Stimulated activated naive CD8-positive, alpha-beta T cell treated with anti-CD3 and anti-CD28 coated beads, Interleukin-15, Interleukin-2, amounts not matched to agents 100 U/mL and 50 U/mL, for 24 hours (primary cell): ENCODE measurements at places on chromosomes 3 and 15.

DNA sequence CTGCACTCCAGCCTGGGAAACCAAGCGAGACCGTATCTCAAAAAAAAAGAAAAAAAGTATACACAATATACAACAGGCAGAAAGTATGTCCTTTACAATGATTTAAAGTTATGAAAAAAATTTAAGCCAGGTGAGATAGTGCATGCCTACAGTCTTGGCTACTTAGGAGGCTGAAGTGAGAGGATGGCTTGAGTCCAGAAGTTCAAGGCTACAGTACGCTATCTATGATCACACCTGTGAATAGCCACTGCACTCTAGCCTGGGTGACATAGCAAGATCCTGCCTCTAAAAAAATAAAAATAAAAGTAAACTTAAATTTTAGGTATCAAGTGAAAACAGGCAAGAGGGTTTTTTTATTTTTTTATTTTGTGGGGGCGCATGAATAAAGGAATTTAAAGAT, 3.1 kb upstream of the KNSTRN start:
- DNase-seq, result no peak

DNA sequence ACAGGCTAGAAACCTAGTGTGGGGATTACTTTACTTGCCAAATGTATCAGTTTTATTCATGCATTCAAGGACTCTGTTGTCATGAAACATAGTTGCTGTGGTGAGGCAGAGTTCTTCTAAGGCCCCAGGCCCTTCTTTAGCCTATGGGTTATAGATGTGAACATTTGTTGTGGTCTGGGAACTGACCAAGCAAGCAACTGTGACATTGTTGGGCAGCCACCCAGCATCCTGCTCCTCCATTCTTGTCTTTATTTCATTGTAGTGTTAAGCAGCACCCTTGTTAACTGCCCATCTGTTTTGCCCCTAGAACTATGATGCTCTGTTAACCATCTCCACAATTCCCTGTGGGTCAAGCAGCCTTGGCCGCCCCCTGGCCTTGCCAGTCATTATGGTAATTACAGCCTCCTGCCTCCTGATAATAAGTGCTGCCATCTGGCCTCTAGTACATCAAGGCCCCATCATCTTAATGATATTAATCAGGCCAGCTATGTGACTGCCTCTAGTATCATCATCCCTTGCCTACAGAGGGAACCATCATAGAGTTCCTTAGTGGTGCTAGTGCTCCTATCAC, 12.2 kb upstream of the IFT57 start:
- DNase-seq, result no peak

DNA sequence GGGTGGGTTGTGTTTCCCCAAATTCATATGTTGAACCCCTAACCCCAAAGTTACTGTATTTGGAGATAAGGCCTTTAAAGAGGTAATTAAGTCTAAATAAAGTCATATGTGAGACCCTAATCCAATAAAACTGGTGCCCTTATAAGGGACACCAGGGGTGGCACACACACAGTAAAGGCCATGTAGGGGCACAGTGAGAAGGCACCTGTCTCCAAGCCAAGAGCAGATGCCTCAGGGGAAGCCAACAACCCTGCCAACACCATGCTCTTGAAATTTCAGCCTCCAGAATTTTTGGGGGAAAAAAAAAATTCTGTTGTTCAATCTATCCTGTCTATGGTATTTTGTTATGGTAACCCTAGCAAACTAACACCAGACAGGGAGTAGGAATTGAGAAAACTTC, 1.5 kb upstream of the GMNC start:
- no peak for DNase-seq

DNA sequence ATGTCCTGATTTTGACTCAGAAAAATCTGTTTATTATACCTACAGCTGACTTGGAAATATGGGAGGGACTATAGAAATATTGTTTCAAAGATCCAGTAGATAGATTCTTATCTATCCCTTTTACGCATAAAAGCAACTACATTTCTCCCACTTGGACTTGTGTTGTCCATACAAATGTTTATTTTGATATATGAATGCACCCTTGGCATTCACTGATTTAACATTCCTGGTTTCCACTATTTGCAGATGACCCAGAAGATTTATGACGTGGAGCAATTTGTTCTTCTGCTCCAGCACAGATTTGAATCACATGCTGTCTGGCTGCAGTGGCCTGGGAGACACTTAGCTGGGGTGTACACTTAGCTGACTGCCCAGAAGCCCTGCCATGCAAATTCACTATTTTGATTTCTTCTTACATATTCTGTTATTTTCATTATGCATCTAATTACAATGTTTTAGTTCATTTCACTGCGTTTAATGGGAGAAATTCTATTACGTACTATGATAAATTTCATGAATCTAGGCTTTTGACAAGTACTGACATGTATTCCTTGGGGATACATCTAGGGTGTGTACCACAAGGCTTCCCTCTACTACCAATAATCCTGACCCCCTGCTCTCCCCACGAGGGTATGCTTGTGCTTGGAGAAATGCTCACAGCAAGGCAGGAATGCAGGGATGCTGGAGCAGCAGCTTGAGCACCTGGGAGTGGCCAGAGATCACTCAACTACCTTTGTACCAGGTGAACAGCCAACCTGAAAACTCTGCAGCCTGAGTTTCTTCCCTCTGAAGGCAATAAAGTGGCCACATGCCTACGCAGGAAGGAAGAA, 223.6 kb upstream of the TBL1XR1 start:
- DNase-seq, result no peak

DNA sequence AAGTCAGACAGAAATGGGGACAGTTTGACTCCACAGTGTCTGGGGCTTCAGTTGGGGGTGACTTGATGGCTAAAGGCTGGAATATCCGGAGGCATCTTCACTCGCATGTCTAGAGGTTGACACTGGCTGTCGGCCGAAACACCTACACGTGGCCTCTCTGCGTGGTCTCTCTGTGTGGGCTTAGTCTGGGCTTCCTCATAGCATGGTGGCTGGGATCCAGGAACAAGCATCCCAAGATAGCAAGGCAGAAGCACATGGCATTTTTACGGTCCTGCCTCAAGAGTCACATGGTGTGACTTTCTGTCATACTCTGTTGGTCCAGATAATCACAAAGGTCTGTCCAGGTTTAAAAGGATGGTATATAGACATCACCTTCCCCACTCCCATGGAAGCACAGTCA, 34.5 kb downstream of the MAGI1 start:
- DNase-seq, result no peak

- DNase-seq, result no peak
These were observed 36.5 kb downstream of the KLF15 start for GRCh38 chr3:126320517-126321293.

GRCh38 chr3:128009952-128010846, 42.0 kb upstream of the SEC61A1 start:
- DNase-seq, result no peak

GRCh38 chr3:61857297-61857696, 295.9 kb downstream of the PTPRG start:
- DNase-seq, result no peak
